ENCODE measurements at places on chromosomes 1 and 21.

DNA sequence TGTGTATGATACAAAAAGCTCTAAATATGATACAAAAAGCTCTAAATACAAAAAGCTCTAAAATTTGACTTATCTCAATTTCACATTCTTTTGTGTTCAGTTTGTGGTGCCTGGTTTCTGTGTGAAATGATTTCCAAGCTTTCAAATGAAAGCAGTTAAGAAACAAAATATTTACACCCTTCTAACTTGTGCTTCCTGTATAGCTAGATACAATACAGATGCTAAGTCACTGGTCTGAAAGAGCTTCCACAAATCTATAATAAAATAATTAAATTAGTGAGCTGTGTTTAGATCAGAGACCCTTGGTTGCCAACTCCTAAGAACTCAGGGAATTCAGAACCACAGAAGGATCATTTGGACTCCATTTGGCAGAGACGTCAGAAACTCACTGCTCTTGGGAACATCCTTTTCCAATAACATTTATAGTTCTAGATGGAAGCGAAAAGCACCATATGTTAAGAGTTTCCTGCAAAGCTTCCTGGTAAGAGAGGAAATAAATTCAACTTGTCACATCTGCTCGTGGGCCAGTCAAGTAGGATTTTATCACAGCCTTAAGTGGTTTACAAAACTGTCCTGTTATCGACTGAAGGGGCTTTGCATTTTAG lies 1079.1 kb downstream of the ADGRL2 start:
- no peak for DNase-seq

DNA sequence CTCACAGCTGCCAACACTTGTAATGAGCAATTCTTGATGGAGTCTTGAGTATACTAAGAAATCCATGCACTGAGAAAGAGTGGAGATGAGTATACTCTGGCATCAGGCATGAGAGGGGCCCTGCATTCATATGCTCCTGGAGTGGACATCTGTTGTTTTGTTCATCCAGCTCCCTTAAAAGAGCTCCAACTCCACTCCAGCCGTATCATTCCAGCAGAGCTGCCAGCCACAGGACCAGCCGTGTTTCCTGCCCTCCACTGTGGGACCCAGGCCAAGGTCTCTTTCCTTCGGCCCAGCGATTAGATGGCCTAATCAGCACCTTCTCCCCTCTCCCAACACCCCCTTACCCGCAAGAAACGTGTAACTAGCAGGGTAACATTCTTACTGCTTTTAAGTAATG lies 144.5 kb downstream of the OMA1 start:
- DNase-seq, result peak; percentile 58

- DNase-seq, result no peak
Measured at GRCh38 chr1:42746436-42747105, 6.5 kb upstream of the CLDN19 start.

GRCh38 chr1:187773168-187773567 lies 944.4 kb downstream of the PLA2G4A start:
- no peak for DNase-seq

DNA sequence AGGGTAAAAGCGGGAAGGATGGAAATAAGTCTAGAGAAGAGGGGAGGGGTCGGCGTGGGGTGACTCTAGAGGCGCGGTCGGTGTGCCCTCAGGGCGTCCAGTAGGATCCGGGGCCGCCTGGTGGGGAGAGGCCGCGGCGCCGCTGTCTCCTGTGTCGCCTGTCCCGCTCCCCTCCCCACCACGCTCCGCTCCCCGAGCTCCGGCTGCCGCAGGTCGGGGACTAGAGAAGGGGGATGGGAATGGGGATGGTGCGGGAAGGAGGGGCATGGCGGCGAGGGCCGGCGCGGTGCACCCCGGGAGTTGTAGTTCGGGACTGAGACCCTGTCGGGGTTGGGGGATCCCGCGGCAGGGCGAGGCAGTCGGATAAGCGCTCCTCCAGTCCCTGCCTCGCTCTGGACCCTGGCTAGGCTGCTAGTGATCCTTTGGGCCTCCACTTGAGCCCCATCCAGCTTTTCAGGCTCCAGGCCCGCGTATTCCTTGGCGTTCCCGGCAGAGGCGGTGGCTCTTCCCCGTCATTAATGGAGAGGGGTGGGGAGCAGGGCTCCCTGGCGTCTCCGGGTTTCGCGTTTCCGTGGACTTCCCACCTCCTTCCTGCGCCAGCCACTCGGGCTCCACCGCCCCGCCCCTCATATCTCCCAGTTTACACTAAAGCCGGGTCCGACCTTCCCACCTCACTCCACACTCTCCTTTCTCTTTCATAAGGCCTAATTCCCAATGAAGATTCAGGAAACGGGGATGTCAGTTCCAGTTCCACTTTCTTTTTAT lies at the start of gene ENTREP3:
TSS of gene ENTREP3 (minus strand) at position 241 of the 765 bp plus-strand sequence. CDS start 606 bp downstream, outside the sequence.
- DNase-seq, result peak; percentile 87

DNA sequence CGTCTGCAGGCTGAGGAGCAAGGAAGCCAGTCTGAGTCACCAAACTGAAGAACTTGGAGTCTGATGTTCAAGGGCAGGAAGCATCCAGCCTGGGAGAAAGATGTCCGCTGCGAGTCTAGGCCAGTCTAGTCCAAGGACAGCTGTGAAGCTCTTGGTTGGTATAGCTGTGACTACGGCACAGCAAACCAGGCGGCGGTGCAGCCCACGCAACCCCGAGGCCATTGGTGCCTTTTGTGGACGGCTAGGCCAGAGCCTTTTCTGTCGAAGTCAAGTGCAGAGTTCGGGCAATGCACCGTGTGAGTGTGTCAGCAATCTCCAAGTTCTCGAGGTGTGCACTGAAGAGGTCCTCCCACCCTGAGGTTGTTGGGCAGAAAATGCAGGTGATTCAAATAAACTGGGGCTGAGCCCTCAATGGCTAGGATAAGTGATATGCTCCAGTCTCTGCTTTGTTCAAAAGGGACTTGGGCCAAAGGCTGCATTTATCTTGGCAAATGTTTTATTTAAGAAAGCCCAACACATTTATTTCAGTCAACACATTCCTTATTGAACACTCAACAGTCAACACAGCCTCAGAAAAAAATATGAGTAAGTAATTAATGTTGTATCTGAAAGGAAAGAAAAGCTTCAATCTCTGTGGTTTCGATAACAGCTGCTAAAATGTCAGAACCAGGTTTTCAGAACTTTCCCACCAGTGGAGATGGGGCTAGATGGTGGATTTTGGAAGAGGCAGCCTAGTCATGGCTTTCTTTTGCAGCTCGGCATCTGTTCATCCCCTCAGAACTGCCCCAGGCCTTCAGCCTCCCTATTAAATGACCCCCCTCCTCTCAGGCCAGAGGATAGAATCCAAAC lies 78.1 kb upstream of the COX20 start:
- peak; percentile 85 for DNase-seq

DNA sequence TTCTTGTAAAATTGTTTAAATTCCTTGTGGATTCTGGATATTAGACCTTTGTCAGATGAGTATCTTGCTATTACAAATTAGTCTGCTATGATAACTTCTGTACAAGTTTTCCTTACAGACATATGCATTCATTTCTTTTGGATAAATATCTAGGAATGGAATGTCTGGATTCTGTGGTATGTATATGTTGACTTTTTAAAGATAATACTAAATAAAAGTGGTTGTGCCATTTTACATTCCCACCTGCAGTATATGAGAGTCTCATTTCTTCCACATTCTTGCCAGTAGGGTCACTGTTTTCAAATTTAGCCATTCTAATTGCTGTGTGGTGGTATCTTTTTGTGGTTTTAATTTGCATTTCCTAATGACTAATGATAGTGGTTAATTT lies 53.9 kb downstream of the SYDE2 start:
- peak; percentile 81 for DNase-seq

- peak; percentile 15 for DNase-seq
Measured at GRCh38 chr1:168608796-168609715, 32.7 kb downstream of the XCL1 start.

DNA sequence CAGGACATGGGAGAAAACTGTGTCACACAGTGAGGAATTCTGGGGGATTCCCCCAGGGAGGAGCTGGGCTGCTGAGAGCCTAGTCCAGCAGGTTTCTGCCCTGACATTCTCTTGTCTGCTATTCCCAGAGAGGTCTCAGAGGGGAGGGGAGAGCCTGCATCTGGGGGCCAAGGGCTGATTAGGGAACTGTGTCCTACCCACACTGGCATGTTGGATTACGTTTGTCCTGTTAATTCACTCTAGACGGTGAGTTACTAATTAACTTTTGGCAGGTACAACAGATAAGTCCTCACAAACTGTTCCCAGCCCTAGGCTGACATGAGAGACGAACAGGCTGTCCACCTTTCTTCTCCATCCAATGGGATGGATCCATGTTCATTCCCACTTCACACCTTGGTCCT lies 2.6 kb upstream of the SH3BGRL3 start:
- no peak for DNase-seq

DNA sequence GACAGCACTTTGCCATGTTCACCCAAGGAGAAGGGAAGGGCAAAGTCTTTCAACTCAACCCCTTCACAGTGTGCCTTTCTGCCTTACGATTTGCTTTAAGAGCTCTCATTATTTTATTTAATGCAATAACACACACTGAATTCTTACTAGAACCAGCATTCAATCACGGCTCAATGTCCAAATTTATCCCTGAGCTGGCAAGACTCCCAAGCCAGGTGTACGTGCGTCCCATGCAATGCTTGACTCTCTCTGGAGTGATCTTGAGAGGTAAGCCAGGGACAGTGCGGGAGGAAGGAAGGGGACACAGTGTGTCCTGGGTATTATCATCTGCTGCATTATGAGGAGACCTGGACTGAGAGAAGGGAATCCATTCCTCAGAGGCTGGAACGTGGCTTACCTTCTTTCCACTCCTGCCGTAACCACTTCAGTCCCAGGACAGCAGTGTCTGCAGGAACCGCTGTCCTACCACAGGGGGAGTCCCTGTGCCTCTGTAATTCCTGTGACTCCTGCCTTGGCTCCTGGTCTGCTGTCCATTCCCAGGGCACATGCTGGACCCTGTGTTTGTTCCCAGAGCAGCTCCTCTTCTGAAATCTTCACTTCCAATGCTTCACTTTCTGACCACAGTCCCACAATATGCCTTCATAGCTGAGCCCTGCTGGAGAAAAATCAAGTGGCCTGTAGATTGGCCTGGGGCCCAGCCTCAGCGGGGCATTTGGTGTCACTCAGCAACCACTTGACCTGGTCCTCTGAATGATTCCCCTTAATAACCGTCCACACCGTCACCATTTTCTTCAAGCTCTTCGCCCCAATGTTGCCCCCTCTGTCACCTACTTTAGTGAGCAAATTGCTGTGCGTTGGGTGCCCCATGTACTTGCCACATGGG lies 28.6 kb upstream of the STUM start:
- no peak for DNase-seq

- DNase-seq, result no peak
Measured at GRCh38 chr1:28832966-28833365, 21.0 kb downstream of the OPRD1 start.

DNA sequence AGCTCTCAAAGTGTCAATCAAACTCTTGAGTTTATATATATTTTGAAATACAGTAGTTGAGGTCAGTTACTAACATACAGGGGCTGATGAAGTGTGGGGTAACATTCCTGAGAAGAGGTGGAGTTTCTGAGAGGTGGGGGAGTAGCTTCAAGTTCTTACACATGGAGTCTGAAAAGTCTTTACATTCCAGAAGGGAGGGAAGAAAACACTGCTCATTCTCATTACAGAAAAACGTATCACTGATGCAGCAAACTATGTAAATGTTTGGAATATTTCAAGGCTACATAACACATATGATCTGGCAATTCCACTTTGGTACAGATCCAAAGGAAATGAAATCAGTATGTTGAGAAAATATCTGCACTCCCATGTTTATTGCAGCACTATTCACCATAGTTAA lies 1065.8 kb upstream of the B3GALT2 start:
- peak; percentile 87 for DNase-seq

DNA sequence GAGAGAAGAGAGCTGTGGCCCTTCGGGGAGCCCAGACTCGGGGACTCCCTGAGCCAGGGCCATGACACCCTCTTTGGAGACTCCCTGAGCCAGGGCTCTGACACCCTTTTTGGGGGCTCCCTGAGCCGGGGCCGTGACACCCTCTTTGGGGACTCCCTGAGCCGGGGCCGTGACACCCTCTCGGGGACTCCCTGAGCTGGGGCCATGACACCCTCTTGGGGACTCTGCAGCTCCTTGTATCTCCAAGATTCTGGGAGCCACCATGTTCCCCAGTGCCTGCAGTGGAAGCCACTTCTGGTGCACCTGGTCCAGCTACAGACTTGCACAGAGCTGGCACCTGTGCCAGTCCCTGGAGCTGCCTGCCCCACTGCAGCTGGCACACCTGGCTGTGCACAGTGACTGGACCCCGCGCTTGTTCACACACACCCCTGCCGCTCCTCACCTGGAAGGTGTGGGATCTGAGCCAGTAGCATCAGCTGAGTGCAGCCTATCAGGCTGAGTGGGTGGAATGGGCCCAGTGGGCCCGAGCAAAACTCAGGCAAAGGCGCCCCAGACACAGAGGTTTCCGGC lies 3.8 kb upstream of the SSU72 start:
- no peak for DNase-seq

DNA sequence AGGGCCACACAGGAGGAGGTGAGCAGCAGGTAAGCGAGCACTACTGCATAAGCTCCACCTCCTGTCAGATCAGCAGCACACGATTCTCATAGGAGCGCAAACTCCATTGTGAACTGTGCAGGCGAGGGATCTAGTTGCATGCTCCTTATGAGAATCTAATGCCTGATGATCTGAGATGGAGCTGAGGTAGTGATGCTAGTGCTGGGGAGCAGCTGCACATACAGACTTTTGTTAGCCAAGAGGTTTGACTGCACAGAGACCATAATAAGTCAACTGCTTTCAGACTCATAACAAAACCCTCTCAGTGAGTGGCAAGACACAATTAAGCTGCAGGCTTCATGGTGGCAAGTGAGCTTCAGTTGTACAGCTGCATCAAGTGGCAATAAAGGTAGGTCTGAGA lies 83.4 kb downstream of the PSMG1 start:
- DNase-seq, result no peak

GRCh38 chr1:37822906-37823815 lies 15.2 kb upstream of the YRDC start:
- peak; percentile 9 for DNase-seq

DNA sequence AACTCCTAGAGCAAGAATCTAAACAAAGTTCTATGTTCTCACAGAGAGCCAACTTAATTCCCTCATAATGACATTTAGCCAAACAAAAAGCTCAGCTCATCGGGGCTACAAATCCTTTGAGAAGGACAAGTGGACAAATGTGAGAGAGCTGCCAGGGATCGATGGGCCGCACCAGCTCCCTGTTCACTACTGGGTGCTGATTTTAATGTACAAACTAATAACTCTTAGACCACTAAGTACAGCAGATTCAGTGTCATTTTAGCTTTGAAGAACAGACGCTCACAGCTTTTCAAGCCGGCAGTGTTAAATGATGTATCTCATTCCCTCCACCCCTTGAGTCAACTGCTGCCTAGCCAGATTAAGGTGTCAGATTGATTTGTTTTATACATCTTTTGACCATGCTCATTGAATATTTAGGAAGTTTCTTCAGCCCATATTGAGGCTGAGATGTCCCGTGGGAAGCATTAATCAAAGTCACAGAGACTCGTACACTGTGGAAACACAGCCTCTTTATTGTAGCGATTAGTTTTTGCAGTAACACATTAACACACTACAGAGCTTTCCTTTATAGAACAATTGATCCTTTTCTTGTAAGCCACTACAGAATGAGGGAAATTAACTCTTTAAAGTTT lies 21.1 kb downstream of the PROX1 start:
- no peak for DNase-seq
